ENCODE measurements at places on chromosomes 6 and 20.

DNA sequence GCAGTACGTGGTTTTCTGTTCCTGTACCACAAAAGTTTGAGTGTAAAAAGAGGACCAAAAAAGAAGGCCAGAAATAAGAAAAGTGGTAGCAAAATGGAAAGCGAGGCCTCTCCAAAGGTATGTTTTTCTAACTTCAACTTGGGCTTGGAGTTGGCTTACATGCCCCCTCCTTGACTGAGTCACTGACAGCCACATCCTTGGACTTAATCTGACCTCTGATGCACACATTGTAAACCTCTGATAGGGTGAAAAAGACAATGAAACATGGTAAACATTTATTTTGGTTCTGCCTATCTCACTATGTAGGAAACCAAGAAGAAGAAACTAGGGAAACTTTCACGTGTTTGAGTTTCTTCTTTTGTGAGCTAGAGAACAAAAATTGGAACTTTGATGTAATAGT, 503.2 kb upstream of the ID4 start:
- DNase-seq, result no peak

GRCh38 chr20:39716796-39717341, 754.7 kb downstream of the DHX35 start:
- no peak for DNase-seq

- DNase-seq, result no peak
Observed at GRCh38 chr6:139642346-139642745, 267.9 kb upstream of the CITED2 start.

- peak; percentile 36 for DNase-seq
Observed at GRCh38 chr20:61558726-61559125, 306.7 kb downstream of the CDH4 start.

GRCh38 chr6:119322715-119323350, 26.7 kb downstream of the MAN1A1 start:
- no peak for DNase-seq

DNA sequence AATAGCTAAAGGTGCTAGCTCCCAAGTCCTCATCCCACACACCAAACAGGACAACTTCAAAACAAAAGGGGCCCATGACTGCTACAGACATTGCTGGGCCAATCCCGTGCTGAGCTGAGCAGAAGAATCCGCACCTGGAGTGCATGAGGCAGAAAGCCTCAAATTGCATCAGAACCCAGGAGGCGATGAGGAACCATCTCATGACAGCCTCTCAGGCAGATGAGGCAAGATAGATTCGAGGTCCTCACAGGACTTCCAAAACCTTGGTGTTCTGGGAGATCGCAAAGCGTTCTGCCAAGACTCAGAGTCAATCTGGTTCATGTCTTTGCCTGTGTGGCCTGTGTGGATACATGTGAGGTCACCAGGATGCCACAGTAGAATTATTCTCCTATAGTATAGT, 32.8 kb upstream of the SSTR4 start:
- DNase-seq, result no peak

DNA sequence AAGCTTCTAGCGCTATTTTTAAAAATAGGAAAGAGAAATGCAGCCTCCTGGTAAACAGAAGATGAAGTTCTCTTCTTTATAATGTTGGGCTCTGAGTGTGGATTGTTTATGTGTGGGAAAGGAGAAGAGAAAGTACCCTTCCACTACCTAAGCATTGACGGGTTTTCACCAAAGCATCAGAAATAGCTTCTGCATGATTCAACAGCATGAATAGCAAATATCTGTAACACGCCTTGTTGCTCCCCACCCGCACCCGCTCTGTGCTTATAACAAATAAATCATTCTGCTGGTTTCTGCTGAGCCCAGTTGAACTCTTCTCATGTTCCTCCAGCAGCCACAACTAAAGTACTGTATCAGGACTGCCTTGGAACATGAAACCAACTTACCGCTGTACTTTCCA, 20.7 kb downstream of the TXLNB start:
- DNase-seq, result no peak

GRCh38 chr6:106037060-106037459, 49.1 kb upstream of the PRDM1 start:
- DNase-seq, result no peak

DNA sequence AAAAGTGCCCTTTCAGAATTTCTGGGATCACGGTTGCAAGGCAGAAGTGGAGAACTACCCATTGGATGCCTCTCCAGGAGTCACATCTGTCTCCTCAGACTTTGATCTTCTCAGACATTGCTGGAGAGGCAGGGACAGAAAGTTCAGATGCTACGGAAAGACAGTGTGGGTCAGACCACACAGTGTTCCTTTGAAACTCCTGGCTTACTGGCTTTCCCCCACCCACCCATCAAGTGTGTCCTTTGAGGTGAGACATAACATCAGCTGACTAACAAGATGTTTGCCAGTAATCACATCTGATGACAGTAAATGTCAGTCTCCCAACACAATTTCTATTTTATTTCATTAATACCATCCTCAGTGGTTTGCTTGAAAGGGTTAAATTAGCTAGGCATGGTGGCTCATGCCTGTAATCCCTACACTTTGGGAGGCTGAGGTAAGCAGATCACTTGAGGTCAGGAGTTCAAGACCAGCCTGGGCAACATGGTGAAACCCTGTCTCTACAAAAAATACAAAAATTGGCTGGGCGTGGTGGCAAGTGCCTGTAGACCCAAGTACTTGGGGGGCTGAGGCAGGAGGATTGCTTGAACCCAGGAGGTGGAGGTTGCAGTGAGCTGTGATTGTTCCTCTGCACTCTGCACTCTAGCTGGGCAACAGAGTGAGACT, 67.2 kb upstream of the SNX9 start:
- no peak for DNase-seq

DNA sequence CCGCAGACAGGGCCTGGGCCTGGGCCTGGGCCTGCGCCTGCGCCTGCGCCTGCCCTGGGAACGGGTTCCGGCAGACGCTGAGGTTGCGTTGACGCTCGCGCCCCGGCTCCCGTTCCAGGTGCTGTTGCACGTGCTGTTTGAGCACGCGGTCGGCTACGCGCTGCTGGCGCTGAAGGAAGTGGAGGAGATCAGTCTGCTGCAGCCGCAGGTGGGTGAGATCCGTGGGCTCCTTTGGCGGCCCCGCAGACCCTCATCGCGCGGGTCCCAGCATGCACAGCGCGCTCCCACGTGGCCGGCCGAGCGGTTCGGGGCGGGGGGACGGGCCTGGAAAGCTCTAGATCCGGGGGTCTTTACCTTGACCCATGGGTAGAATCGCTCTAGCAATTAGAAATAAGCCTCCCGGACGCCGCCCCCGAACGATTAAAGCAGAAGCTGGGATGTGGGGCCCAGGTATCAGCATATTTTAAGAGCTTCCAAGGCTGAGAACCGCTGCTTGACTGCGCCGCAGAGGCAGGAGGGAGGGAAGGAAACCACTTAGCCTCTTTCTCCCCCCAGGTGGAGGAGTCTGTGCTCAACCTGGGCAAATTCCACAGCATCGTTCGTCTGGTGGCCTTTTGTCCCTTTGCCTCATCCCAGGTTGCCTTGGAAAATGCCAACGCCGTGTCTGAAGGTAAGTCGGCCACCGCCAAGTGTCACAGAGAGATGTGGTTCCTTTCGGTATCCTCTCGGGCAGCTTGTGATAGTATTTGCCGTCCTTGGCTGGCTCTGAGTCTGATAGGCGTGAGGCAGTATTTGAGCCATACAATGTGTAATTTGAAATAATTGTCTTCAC, 508 bp downstream of the NOP56 start:
- DNase-seq, result peak; percentile 35

DNA sequence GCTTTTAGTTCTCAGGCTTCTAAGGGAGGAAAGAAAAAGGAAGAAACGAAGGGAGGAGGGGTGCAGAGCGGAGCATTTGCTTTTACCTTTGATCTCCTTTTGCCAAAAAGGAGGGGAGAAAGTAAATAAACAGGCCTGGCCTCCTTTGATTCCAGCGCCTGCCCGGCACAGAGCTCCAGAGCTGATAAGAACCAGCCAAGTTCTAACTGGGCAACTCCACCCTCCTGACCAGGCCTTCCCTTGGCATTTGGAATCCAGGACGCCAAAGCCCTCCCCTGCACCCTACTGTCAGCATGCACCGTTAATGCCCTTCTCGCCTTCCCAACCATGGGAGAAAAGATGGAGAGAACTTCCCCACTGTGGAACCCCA, 120.8 kb upstream of the PTPN1 start:
- no peak for DNase-seq

DNA sequence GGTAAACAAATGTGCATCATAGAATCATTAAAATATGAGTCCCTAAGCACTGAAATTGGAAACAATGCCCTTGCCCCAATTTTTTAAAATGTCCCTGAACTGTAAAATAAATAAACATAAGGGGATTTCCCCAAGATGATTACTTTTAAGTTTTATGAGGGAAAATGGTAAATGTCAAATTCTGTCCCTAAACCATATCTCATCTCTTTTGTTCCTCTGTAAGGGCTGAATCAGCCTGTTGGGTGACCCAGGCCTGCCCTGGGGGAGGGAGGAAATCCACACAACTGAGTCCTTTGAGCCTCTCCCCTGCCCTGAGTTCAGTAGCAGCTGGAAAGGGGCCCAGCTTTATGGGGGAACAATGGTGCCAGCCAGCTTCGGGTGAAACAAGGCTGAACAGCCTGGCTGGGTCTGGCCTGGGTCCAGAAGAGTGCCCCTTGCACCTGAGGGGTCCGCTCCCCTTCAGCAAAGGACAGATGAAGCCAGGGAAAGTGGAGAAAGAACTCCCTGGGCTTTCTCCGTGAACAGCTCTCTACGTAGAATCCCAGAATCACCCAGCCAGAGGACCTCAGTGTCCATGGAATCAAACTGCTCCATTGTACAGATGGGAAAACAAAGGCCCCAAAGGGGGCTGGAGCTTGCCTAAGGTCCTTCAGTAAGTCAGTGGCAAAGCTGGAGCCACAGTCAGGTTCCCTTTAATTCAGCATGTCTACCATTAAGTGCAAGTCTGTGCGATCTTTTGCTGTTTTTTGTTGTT, 28.2 kb upstream of the ITCH start:
- DNase-seq, result no peak

DNA sequence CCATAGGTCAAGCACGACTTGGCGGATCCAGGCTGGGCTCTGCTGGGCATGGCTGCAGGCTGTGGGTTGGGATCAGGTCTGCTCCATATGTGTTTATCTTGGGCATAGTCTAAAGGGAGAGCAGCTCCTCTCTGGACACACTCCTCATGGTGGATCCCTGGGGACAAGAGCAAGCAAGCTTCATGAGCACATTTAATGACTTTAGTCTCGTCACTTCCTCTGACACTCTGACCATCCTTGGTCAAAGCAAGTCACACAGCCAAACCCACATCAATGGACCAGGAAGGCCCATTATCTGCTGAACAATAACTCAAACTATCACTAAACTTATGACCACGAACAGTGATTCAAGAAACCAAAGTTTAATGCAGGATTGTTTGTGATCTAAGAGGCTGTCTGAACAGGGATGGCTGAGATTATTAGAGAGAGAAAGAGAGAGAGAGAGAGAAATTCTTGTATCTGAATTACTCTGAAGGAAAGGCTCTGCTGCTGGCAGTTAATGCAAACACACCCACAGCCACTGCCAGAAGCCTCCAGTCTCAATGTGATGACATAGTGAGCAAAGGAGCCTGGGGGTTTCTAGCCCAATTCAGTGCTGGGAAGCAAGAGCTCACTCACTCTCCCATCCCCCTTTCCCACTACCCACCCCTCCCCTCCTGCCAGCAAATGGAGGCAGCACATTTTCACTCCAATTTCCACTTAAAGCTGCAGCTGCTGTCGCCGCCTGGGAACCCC, 490.2 kb upstream of the SULF2 start:
- DNase-seq, result no peak

DNA sequence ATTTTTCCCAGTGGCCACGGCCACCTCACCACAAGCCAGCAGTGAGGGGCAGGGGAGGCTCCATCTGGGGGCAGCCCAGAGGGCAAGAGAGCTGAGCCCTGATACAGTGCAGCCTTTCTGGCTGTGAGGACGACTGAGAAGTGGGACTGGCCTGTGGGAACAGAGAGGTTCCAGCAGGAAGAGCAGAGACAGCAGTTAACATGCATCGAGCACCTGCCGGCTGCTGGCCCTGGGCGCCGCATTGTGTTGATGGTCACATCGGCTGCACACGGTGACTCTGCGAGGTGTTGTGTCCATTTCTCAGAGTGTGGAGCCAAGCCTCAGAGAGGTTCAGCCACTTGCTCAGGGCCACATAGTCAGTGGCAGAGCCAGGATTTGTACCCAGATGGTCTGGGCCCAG, 9.8 kb downstream of the FOXS1 start:
- no peak for DNase-seq

GRCh38 chr6:71326611-71327010, 38.0 kb downstream of the OGFRL1 start:
- DNase-seq, result no peak

DNA sequence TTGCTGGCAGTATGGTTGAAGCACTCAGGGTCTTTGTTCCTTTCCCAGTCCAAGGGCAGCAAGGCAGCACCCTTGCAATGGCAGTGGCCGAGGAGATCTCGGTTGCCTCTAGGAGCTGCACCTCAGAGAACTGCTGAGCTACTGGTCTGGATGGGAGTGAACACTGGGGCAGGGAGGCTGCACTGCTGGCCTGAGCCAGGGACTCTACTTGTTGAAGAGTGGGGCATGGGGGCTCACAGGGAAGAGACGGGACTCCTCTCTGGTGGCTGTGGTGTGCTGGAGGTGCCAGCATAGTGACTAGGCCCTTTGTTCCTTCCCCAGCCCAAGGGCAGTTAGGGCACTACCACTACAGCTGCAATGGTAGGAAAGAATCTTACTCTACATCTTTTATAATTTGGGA, 203.0 kb downstream of the ZDHHC14 start:
- DNase-seq, result no peak

DNA sequence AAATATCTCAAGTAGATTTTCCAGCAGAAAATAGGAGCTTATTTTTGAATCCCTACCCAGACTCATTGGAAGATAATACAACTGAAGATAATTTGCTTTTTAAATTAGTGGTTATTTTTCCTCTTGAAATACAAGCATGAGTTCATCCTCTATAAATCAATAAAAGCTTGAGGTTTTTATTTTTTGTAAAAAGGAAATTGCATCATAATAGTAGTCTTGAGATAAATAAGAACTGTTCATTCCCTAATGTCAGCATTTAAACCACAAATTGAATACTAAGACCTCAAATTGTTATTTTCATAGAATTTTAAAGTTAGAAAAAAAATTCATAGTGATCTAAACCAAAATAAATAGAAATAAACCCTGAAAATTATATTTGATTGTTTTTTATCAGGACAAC, 719.1 kb downstream of the CD109 start:
- DNase-seq, result no peak

DNA sequence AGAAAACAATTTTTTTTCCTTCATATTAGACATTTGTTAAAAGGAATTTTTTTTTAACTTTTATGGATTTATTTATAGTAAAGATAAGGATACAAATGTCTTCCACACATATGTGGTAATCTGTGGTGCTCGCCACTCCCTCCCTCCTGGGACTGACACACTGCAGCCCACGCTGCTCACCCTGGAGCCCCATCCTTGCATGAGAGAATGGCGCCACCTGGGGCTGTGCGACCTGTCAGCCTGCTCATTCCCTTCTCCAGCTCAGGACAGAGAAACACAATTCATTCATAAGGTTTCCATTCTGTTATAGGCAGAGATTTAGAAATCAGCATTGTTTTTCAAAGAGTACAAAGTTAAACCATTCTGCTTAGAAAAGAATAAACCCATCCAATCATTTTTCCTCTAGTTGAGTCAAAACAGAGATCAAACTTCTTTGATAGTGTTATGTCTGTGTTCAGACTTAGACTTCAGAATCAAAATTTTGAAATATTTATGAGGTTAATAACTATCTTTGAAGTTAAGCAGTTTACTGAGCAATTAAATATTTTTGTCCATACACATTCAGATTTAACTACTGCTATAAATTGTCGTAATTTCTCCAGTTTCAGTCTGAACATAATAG, 42.8 kb upstream of the DYNLRB1 start:
- no peak for DNase-seq

GRCh38 chr6:33975661-33976436, 170.0 kb downstream of the GRM4 start:
- DNase-seq, result no peak
